Hypothalamus (tissue), 51 donors: ENCODE measurements at places on chromosomes 4 and X.
A peak's percentile ranks its signal among the peaks of the same experiment; 100 is the strongest.

GRCh38 chrX:14897042-14897441, 23.8 kb downstream of the MOSPD2 start:
- no peak for DNase-seq

DNA sequence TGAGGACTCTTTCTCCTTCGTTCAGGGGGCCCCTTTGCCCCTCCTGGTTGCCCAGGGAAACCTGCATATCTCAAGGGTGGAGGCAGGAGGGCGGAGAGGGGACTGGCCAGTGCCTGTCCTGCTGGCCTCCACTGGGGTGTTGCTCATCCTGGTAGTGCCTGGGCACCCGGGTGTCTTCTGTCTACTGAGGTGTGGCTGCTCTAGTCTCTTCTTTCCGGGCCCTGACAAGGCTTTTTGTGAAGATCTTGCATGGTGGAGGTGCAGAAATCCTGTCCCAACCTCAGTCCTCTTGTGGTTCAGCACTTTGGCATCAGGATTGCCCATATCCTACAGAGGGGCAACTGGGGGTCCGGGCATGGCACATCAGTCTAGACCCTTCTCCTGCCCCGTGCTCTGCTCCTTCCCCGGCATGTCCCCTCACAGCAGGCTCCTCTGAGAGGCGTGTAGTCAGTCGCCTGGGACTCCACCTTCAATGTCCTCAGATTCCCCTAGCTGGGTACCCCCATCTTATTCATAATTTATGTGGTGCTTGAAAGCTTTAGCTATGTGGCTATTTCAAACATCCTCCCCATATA, 1.9 kb downstream of the CCDC110 start:
- no peak for DNase-seq

GRCh38 chrX:45126158-45126557, 74.5 kb downstream of the DIPK2B start:
- no peak for DNase-seq

DNA sequence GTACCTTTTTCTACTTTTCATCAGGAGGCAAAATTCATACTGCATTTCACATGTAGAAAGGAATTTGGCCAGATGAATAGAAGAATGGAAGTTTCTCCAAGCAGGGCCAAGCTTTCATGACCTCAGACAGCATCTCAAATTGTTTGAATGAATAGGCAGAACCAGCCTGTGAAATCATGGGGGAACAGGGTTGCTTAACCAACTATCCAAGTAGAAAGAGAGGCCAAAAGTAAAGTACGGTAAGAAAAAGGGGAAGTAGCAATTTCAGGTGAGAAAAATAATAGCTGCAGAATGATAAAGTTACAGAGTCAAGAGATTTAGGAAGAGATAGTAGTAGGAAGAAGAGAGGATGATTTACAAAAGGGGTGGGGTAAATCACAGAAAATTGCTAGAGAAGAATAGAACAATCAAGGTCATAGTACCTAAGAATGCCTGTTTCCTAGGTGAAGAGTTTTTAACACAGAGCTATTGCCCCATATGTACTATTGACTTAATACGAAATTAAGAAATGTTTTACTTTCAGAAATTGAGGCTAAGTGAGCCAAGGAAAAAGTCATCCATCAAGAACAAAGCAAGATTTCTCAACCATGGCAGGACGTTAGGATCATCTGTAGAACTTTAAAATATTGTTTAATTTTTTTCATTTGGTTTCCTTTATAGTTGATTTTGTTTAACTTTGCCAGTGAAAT, 177.1 kb upstream of the TET2 start:
- no peak for DNase-seq

DNA sequence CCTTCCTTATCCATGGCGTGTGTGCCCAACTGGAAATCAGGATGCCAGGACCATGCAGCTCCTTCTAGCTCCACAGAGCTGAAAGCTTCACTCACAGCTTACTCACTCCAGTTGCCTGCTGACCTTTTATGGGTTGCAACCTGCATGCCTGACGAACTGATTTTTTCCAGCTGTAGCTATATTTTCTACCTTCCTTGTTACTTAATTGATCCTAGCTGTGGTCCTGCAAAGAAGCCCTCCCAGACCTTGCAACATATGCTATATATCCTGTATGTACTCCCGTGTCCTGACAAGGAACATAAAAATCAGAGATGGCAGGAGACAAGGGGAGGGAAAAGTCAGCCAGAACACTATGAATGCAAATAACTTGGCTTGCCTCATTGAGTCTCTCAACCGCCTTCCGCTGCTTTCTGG, 135.3 kb upstream of the LDB2 start:
- DNase-seq, result no peak

DNA sequence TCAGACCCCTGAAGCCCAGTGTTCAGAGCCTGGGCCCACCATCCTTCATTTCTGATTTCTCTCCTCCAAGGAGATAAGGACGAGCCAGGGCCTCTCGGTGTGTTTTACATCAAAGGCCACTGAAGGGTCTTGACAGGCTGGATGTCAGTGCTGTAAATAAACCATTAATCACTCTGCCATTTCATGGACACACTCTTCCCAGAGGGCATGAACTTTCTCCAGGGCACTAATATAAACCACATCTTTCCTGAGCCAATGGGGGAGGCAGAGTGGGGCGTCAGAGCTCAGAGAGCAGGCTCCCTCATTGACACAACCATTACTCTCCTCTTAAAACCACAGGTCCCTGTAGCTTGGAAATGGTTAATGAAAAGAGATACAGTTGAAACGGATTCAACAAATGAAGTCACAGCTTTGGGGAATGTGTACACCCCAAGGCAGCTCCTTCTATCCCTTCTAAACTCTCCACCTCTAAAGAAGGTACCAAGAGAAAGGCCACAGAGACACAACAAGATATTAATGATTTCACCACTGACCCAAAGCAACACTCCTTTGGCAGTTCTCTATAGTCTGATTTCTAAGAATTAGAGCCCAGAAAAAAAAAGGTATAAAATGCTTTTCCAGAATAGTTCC, 200.6 kb downstream of the CHIC2 start:
- DNase-seq, result no peak

DNA sequence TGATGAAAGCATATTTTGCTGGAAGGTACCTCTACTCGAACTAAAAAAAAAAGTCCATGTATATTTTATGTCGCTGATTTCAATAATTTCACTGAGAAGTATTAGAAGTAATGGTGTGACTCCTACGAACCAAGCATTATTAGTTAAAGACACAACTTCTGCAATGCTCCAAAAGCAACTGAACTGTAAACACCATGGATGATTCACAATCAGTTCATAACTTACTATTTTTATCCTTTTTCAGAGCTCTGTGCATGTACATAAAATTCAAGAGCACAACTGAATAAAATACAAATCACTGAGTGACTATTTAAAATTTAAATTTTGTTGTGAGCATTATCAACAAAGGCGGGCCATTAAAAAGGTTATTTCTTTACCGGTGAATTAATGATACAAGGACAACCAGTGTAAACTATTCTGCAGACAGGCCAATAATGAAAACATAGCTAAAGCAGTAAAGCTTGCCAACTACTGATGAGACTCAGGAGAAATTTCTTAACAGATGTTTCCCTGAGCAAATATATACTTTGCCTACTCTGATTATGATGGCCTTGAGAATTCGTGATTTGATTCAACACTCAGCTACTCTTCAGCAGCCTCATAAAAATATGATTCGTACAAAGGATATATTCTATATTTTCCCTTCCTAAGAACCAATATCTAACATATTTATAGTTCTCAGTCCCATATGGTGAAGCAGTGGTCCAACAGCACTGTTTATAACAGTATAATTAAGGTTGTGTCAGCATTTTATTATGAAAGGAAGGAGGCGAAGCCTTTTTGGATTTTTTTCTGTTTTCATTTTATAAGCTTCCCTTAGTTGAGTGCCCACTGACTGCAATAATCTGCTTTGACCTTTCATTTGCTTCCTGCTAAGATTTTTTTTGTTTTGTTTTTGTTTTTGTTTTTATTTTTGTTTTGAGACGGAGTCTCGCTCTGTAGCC, 62.8 kb upstream of the NEIL3 start:
- DNase-seq, result no peak

- DNase-seq, result no peak
Measured at GRCh38 chr4:23333946-23334878, 555.6 kb downstream of the PPARGC1A start.

DNA sequence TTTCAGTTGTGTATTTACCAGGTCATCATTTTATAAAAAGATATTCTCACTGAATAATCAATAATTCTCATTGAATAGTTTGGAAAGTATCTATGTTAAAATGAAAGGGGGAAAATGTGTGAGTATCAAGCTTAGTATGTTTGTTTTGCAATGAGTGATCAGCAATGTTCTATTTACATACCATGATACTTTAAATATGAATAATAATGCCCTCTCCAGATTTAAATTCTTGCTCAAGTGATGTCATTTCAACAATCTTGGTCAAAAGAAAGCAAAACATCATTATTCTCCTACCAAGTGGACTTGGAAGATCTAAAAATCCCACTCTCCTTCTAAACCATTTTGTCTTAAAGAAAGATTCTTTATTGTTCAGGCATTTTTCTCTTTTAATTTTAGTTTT, 42.1 kb upstream of the ANKRD50 start:
- DNase-seq, result no peak

DNA sequence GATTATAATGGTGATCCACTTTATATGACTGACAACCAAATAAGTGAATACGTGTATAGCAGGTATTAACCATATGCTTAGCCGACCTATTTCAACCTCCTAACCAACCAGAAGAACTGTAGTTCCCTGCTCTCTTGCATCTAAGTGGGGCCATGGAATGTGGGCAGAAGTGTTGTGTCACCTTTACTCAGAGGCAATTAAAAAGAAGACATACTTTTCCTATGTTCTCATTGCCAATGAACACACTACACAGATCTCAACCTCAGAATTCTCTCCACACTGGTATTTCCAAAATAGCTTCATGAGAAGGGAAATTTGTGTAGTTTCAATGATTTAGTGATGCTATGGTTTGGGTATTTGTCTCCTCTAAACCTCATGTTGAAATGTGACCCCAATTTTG, 3.2 kb upstream of the NFKB1 start:
- DNase-seq, result no peak

GRCh38 chr4:1767770-1768366, 25.2 kb upstream of the FGFR3 start:
- DNase-seq, result no peak

DNA sequence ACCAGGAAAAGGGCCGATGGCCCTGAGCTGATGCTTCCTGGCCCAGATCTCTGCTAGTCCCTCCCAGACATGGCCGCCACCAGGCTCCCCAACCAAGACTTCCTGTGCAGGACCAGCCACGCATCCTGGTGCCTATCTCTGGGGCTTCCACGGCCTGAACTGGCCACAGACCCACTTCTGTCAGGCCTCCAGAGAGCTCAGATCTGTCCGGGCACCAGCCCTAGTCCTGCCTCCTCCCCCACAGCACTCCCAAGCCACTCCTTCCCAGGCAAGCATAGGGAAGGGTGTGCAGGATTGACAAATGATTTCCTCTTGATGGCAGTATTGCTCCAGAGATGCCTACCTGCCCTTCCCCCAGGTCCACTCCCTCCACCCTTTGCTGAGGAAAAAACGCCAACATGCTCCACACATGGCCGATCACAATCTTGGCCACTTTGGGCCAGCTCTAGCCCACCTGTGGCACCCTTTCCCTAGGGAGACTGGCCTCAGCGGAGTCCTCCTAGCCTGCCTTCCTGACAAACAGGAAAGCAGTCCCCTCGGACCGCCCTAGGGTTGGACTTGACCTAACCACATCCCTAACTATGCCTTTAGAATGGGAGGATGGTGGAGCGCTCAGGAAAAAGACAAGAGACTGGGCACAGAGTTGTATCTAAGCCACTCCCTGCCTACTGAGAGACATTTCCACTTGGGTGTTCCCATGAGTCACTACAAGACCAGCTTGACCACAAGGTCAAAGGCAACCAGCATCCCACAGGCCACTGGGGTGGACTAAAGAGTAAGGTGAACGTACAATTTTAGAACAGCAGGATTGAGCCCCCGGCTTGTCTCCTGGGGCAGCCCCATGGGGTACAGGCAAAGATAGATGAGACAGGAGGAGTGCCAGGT, 277.5 kb upstream of the AGTR2 start:
- peak; percentile 4 for DNase-seq

DNA sequence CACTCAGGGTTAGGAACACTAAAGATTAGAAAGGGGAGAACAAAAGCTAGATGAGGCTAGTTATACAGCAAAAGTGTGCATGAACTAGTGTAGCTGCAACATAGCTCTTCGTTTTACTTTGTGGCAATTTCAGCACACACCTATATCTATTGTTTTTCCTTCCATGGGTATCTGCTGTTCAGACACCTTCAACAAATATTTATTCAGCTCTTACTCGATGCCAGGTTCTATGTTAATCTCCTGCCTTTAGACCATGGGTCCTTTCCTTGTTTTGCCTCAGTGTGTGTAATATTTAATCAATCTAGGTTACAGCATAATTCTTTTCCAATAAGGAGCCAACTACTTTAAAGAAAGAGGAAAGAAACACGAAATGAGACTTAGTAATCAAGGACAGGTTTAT, 10.4 kb upstream of the FAM9A start:
- no peak for DNase-seq

DNA sequence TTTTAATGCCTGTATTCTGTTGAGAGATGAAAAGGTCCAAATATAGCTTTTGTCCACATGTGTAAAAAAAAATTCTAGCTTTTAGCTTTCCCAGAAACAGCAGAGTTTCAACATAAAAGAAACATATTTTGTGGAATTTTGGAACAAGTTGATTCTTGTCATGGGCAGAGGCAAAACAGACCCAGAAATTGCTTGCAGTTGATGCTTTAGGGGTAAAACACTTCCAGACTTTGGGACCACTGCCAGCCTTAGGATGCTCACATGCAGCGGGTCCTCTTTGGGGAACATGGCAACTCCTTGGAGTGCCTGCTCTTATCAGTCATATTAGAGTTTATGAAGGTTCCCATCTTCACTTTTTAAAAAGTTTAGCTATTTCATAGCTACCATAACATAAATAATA, 30.4 kb downstream of the DCLK2 start:
- DNase-seq, result no peak

GRCh38 chrX:145694048-145694447, 123.6 kb upstream of the SLITRK2 start:
- no peak for DNase-seq

DNA sequence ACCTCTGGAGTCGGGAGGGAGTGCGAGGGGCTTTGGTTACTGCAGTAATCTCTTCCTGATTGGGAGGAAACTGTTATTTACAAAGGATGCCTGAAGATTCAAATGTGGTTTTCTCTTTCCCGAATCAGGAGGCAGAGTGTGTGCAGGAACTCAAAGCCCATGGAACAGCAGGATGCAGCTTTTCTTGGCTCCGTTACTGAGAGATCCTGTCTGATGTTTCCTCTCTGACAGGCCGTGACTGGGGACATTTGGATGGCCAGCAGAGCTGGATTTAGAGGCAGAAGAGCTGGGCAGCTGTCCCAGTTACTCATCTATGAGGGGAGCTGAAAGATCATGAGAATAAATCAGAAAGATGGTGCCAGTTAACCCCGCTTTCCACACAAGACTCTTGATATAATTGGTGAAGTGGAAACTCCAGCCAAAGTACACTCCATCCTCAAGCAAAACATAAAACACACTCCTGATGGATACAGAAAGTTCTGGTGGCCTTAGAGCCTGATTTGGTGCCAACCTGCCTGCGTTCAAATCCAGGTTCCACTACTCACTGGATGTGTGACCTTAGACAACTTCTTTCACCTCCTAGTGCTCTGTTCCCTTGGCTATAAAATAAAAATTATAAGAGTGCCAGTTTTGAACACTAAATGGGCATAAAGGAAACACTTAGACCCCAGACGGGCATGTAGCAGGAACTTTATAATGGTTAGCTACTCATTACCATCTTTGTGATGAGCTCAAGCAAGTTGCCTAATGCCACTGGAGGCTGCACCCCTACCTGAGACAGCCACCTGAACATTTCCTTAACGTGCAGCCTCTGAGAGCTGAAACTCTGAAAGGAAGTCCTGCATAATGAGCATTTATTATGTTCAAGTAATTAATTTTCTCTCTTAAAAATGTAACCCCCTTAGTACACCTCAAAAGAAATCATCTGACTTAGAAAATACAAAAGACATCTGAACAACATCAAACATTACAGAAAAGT, 349.0 kb upstream of the GATB start:
- no peak for DNase-seq
